ENCODE measurements at places on chromosomes 2 and 18.

DNA sequence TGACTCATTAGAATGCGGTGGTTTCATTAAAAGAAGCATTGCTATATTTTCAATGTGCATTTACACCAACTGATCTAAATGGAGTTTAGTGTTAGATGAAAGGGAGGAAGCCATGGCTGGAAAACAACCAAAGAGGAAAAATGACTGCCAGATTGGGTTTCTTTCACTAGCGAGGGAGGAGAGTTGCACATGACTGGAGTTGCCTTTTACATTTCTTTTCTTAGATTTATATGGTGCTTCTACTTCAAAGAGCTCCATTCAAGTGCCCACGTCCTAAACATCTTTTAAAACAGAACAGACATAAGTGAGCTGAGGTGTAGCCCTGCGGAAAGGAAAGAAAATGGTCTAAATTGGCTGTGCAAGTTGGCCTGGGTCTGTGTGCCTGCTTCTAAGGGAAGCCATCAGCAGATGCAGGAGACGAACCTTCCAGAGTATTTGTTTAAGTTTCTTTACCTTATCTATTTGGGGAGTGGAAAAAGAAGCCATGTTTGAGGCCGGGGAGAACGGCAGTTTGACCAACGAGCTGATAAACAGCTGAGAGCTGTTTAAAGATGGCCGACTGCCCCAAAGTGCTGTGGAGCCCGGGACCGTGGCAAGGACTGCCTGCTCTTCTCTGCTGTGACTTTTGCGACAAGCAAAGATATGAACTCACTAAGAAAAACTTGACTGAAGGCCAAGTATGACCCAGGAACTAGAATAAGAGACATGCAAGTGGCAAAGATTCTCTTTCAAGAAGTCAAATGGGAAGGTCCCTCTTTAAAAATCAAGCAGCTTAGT is 327.0 kb downstream of the ZNF516 start:
- DNase-seq: no peak

GRCh38 chr2:237039301-237040031 is 46.2 kb upstream of the COPS8 start:
- no peak for DNase-seq

DNA sequence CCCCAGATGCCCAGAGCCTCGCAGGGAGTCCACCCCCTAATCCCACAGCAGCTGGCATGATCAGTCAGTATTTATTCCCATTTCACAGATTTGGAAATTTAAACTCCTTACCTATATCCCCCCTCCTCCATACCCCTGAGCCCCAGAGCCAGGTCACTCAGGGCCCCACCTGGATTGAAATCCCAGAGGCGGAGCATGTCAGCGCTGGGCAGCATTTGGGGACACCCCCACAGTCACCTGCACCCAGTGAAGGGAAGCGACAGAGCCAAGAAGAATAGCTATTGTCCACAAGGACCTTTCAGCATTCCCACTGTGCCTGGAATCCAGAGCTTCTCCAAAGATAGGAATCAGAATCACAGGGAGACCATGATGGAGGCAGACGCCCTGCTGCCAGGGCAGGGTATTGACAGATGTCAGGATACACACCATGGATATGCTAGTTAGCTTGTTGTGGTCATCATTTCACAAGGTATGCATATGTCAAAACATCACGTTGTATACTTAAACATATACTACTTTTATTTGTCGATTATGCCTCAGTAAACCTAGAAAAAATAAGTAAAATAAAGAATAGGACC is 968 bp upstream of the ASTL start:
- no peak for DNase-seq

DNA sequence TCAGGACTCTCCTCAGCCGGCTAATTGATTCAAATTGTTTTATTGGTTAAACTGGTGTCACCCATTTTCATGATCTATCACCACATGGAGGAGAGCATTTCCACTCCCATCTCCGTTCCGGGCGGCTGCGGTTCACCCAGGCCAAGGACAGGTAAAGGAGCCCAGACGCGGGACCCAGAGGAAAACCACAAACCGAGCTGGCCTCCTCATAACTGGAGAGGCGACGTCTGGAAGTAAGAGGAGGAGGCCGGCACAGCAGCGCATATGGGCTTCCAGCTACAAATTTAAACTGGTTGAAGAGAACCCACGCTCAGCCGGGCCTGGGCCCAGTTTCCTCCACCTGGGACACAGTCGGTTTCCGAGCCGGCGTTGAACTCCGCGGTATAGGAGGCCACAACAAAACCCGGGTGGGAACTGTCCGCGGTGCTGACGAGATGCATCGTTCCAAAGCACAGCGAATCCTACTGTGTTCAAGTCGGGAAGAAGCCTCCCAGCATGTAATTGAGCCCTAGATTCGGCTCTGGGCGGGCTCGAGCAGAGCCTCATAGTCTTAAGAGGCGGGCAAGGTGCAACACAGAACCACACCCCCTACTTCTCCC is 3.0 kb upstream of the SKOR2 start:
- DNase-seq: no peak

- no peak for DNase-seq
These were observed 75.8 kb downstream of the SOWAHC start for GRCh38 chr2:109689973-109690372.
